Stimulated activated CD4-positive, alpha-beta T cell treated with anti-CD3 and anti-CD28 coated beads, TNF-alpha, amount 100 ng/mL, for 48 hours (primary cell): ENCODE measurements at places on chromosomes 5 and 9.

DNA sequence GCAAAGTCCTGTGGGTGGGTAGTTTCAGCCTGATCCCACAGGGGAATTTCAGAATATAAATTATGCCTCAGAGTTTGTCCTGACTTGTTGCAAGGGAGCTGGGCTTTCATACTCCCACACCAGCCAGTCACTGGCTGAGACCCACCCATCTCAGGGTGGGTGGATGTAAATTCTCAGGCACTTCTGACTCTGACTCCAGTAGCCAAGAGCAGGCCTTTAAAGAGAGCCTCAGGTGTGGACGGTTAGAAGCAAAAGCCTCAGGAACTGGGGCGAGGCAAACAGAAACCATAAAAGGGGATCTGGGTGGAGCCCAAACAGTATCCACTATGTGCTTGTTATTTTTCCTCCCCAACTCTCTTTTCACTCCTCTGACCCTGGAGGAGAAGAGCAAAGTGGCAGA lies 28.6 kb upstream of the FBXW11 start:
- DNase-seq, result no peak

- DNase-seq, result no peak
Measured at GRCh38 chr9:74861773-74862474, 25.8 kb downstream of the TRPM6 start.

GRCh38 chr5:9604416-9604815 lies 25.7 kb downstream of the TAS2R1 start:
- no peak for DNase-seq

DNA sequence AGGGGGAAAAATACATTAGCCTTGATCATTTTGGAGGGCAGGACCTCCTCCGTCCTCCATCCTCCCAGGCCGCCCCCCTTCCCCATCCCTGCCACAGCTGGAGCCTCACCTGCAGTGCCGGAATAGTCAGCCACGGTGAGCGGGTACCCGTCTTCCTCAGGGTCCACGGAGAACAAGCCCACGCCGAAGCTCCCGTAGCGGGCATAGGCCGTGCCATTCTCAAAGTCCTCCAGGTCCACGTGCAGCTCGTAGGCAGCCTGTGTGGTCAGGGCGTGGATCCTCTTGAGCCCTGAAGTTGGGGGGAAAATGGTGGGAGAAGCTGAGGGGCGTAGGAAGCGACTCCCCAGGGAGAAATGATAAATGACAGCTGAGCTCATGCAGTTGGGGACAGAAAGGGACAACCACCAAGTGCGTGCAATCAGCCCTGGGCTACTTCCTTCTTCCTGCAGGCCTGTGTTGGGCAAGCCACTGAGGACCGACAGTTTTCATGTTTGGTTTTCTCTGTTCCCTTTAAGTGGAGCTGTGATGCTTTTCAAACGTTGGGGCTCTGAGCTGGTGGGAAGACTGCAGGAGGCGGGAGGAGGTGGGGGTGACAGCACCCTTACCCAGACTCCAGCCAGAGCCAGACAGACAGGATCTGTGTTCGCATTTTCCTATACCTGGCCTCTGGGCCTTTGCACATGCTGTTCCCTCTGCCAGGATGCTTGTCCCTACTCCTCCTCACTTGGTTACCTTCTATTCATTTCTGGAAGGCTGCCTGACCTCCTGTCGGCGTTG lies 8.7 kb upstream of the QRFP start:
- no peak for DNase-seq

GRCh38 chr5:161846746-161847145 lies 1.2 kb upstream of the GABRA1 start:
- DNase-seq, result no peak

- no peak for DNase-seq
Measured at GRCh38 chr5:116303810-116304209, 219.0 kb downstream of the COMMD10 start.

DNA sequence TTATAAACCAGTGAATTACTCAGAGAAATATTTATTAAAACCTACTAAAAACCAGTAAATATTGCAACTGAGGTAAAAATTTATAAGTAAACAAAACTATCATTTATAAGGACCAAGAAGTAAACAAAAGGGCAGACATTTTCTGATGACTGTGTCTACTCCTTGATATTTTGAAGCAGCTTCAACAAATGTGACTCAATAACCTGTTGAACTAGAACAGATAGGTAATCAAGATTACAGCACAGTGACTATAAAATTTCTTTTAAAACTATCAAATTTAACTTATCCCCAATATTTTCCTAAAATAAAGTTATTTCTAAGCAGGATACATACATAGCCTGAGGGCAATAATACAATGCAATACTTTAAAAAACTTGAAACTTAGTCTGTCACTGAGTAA lies 12.8 kb downstream of the ANKRA2 start:
- DNase-seq, result no peak

DNA sequence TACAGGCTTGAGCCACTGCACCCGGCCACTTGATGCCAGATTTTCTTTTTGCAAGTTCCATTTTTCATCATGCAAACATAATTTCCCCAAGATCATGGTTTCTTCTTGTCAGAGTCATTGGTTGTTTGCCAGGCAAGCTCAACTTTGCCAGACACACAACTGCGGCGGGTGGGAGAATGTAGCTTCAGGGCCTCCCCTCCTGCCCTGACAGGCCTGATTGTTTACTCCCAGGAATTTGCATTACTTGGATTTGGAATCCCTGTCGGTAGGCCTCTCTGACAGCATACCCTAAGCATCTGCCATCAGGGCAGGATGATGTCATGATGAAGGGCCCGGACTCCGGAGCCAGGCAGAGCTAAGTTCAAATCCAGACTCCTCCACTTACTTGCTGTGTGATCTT lies 15.1 kb downstream of the RPS14 start:
- DNase-seq, result no peak

DNA sequence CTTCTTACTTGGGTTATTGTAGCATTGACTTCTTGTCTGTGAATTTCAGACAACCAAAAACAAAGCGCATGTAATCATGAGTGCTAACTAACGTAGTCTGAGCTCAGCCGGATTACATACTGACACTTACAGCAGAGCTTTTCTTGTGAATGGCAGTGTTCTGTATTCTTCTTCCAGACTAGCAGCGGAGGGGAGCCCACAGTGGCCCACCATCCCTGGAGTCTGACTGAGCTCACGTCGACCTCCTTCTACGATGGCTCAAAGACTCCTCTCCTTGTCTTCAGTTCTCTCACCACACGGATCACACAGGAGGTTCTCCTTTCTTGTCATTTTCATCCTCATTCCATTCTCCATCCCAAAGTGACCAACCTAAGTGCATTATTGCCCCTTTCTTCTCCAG lies 211.4 kb downstream of the CHSY3 start:
- DNase-seq, result no peak

- no peak for DNase-seq
Measured at GRCh38 chr9:27688954-27689353, 115.7 kb upstream of the C9orf72 start.

- no peak for DNase-seq
Measured at GRCh38 chr5:57190593-57190992, 16.7 kb downstream of the GPBP1 start.

DNA sequence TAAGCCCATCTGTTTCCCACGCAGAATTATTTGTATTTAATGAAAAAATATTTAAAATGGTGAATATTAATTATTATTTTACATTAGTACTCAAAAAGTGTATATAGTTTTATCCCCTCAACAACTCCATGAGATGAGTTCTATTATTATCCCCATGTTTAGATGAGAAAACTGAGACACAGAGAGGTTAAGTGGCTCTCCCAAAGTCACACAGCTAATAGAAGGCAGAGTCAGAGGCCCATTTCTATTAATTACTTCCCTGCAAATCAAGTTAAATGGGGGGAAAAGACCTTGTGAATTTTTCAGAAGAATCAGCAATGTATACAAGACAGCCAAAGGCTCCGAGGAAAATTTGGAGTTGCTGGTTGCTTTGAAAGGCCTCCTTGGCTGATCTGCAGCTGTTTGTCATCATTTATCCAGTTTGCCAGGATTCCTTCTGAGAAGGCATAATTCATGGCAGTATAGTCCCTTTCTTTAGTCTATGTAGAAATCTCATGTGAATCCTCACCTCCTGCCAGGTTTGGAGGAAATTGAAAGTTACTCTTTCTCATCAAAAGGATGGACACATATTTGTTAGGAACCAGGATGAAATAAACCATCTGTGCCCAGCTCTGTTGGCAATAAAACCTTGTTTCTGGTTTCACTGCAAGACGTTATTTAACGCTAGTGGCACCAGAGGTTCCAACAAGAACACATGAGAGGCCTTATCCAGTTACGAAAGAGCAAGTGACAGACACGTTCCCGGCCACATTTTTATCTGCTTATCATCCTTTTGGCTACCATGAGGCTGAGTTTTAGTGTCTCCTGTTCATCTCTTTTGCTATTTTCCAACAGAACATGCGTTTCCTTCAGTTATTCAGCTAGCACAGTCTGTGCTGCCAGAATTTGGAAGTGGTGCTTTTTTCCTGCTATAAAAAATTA lies 621 bp downstream of the FYB1 start:
- DNase-seq, result no peak

DNA sequence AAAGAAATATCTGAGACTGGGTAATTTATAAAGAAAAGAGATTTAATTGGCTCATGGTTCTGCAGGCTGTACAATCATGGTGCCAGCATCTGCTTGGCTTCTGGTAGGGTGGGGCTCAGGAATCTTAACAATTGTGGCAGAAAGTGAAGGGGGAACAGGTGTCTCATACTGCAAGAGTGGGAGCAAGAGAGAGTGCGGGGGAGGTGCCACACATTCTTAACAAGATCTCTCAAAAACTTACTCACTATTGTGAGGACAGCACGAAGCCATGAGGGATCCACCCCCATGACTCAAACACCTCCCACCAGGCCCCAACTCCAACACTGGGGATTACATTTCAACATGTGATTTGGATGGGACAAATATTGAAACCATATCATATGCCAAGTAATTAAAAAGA lies 70.1 kb upstream of the PANK3 start:
- DNase-seq, result no peak

GRCh38 chr9:68819065-68819464 lies 114.0 kb downstream of the PIP5K1B start:
- no peak for DNase-seq

GRCh38 chr5:33415811-33416354 lies 24.9 kb upstream of the TARS1 start:
- DNase-seq, result no peak

DNA sequence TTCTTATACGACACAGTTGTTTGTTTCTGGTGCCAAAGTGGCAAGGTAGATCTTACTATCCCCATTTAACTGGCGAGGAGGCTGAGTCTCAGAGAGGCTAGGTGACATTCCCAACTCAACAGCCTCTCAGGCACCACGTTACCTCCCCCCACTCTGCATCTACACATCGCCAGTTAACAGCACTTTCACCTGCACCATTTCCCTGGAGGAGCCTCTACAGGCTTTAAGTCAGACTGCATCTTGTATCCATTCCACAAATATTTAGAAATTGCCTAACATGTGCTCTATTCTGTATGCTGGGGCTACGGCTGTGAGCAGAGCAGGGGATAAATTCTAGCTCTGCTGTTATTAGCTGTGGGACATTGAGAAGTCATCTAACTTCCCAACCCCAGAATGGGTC lies 168.6 kb downstream of the INSYN2B start:
- no peak for DNase-seq

DNA sequence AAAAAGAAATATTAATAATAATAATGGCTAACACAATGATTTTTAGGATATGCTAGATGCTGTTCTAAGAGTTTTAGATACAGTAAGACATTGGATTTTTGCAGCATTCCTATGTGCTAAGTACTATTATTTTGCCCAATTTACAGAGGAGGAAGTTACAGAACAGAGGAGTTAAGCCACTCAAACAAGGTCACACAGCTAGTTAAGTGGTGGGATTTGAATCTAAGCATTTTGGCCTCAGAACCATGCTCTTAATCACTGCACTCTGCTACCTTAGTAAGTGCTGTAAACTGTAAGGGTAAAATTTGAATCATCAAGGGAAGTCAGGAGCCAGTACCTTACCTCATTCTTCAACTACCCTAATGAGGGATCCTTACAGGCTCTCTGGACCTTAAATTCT lies 25.4 kb downstream of the RPS23 start:
- DNase-seq, result no peak

DNA sequence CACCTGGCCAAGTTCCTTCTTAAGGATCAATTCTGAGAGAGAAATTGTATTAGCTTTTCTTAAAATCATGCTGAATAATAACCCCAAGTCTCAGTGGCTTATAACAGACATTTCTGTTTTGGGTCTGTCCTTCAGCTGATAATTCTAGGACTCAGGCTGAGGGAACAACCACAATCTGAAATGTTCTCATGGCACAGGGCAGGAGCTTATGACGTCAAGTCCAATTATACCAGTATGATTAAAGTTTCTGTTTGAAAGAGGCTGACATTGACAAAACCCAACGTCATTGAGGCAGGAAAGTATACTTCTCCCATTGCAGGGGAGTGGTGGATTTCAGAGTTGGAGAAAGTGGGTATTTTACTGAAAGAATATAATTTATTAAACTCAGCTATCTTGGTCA lies 21.8 kb downstream of the CENPH start:
- DNase-seq, result no peak

DNA sequence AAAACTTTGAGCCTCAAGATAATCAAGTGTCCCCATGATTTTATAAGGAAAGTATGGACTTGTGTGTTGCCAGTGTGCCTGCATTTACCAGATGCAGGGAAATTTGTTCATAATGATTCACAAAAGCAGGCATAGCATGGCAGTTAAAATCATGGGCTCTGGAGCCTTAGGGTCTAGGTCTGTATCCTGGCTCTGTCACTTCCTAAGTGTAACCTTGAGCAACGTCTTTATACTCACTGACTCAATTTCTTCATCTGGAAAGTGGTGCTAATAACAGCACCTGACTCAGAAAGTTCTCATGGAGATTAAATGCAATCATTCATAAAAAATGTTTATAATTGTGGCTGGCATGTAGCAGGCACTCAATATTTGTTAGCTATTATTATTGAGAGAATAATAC lies 234.9 kb downstream of the SAXO1 start:
- no peak for DNase-seq
